ENCODE measurements at places on chromosomes 2 and 18. TPM values are rescaled to one million over a fixed set of nuclear protein-coding genes. Genes with fewer than 3 reads are reported as not detected.

Gene FKBP7
- total RNA-seq, result 7.1 TPM

Gene GKN2
- total RNA-seq, result not detected

Gene SLC4A5
- 1.6 TPM for total RNA-seq

Gene GYPC
- total RNA-seq, result 118 TPM

Gene BUB1
- 1.0 TPM for total RNA-seq

Gene ACMSD
- total RNA-seq, result not detected

Gene COBLL1
- total RNA-seq, result 13.8 TPM

Gene CYTIP
- 12.0 TPM for total RNA-seq

Gene EEF1B2
- total RNA-seq, result 305 TPM

Gene ST8SIA5
- 10.8 TPM for total RNA-seq

DNA sequence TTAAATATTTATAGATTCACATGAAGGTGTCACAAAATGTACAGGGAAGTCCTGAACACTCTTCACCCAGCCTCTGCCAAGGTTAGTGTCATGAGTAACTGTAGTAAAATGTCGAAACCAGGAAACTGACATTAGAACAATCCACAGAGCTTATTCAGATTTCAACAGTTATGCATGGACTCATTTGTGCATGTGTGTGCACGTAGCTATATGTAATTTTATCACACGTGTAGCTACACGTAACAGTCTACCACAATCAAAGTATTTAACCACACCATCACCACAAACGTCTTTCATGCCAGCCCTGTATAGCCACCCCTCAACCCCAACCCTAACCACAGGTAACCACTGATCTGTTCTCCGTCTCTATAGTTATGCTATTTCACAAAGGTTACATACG is 211.7 kb upstream of the REV1 start:
- no peak for DNase-seq

DNA sequence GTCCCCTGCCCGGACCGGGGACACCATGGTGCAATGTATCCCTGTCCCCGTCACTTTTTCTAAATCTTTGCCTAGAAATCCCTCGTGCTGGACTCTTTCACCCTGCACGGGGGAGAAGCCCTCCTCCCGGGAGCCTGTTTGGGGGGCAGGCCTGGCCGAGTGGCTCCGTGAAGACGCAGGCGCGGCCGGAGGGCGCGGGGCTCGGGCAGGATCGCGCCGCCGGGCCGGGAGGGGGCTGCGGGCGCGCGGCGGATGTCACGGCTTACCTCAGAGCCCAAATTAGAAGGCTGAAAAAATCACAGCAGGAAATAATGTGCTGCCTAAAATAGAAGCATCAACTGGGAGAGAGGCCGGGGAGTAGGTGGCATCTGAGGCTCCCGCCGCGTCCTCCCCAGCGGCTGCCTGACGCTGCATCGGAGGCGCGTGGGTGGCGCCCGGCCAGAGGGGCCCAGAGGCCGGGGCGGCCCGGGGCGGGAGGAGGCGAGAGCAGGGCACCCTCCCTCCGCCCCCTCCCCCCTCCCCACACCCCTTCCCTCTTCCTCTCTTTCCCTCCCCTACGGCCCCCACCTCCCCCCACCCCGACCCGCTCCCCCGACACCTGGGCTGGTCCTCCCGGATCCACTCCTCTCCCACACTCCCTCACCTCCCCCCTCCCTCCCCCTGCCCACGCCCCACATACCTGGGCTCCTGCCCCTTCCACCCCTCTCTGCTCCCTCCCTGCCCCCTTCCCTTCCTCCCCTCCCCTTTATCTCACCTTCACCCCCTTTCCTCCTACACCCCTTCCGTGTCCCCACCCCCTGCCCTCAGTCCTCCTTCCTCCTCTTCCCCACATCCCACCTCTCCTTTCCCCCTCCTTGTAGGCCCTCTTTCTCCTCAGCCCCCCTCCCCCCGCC is 51.9 kb downstream of the SLC4A1AP start:
- DNase-seq, result peak; percentile 90

GRCh38 chr2:170101789-170102188 is 76.2 kb upstream of the MYO3B start:
- no peak for DNase-seq

GRCh38 chr2:75787532-75788132 is 76.9 kb upstream of the GCFC2 start:
- no peak for DNase-seq

GRCh38 chr2:238771218-238771617 is 76.7 kb upstream of the TWIST2 start:
- no peak for DNase-seq

- no peak for DNase-seq
These were observed 1.6 kb upstream of the CSRNP3 start for GRCh38 chr2:165467921-165468320.

- DNase-seq, result no peak
These were observed 35.1 kb downstream of the TANC1 start for GRCh38 chr2:159003555-159003954.

- no peak for DNase-seq
These were observed 235.4 kb downstream of the PIEZO2 start for GRCh38 chr18:10913919-10914318.

- no peak for DNase-seq
These were observed 74.9 kb upstream of the UBE2E3 start for GRCh38 chr2:180905461-180905860.

GRCh38 chr2:74079522-74080341 is 68.0 kb downstream of the BOLA3 start:
- DNase-seq, result no peak

DNA sequence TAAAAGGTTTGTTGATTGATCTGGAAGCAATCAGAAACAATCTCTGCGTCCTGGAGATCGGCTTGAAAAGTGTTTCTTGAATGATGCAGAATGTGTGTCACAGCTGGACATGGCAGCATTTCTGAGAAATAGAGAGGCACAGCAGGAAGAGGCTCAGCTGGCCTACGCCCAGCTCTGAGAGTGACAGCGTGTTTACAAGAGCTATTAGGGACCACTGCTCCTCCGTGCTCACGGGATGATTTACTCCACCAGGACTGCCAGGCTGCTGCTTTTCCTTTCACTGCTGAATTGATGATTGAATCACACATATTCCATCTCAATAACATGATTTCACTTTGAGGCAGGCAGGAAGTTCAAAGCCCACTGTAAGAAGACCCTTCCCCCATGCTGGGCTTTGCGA is 62.8 kb downstream of the GALNT14 start:
- no peak for DNase-seq

DNA sequence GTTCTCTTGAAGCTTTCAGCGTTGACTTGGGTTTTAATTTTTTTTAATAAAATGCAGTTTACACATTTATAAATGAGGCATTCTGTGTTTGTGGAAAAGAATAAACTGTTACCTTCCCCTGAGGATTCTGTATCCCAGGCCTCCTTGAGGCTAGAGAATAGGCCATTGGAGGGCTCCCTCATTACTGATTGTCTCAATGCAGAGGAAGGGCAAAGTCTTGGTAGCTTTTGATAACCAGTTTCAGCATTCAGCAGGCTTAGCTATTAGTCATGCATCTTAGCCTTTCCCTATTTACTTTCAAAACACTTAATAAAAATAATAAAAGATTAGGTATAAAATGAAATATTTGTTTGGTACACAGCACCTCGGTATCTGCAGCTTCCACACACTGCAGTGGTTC is 58.1 kb upstream of the OTX1 start:
- no peak for DNase-seq

GRCh38 chr2:65319072-65319673 is 91.5 kb downstream of the ACTR2 start:
- DNase-seq, result no peak

- no peak for DNase-seq
These were observed 119.6 kb downstream of the MCFD2 start for GRCh38 chr2:46796031-46796430.

GRCh38 chr2:29902356-29902755 is 19.0 kb downstream of the ALK start:
- no peak for DNase-seq

DNA sequence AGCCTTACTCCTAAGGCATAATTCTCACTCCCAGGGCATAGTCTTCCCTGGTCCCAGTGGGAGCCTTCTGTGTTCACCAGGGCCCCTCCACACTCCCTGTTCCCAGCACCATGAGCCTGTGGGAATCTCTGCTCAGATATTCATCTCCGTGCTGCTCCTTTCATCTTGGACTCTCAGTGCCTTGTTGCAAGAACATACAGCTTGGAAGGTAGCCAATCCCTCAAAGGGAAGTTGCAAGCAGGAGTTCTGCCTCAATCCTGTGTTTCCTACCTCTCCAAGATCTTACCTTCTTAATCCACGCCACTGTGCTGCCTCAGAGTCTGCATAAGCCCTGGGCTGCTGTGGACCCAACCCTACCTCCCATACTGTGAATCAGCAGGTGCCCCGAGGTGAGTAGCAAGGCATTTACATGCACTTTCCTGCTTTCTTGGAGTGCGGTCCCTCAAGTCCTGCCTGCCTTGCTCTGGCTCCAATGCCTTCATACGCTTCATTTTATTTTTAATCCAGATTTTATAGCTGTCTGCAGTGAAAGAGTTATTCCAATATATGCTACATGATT is 413.8 kb upstream of the RAB6C start:
- no peak for DNase-seq

DNA sequence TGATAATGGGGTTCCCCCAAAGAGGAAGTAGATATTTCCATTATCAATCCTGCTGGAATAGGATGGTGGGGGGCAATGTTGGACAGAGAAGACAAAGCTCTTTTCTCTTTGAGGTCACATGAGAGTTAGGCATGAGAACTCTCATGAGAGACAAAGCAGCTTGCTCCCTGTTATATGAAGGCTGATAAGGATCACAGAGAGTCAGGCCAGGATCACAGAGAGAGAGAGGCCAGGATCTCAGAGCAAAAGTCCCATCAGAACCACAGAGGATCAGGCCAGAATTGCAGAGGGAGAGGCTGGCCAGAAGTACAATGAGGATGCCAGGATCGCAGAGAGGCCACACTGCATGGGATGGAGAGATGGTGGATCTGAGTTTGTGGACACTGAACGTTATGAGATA is 457.1 kb downstream of the LPIN1 start:
- DNase-seq, result no peak

GRCh38 chr2:207235621-207236020 is 69.9 kb upstream of the KLF7 start:
- no peak for DNase-seq

DNA sequence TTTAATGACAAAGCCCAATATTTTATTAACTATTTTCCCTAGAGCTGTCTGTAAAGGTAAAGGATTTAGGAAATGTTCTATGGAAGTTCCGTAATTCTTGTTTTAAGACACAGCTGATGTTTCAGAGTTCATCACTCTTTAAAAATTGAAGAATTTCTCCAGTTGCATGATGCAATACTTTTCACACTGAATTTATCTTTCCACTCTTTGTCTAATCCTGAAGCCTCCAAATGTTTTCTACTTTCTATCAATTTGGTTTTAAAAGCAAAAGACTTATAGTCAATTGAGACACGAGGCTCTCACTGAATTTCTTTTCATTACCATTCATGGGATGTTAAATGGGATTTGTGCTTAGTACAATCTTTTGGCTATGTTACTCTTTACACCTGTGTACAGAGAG is 223.2 kb downstream of the TDRD15 start:
- DNase-seq, result no peak

DNA sequence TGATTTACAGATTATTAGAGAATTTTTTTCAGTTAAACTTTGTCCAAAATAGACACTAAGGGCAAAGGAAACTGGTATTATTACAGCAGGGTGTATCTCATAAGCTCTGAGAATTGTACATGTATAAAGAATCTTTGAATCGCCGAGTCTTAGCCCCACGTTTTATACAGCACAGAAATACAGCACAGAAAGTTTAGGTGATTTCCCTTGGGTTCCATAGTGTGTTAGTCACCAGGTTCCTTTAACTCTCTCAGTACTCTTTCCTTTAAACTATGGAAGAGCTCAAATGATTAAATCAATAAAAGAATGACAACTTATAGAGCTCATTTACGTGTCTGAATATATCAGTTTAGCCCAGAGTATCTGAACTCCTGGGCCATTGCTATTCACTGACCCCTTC is 256.8 kb downstream of the NEDD4L start:
- no peak for DNase-seq

DNA sequence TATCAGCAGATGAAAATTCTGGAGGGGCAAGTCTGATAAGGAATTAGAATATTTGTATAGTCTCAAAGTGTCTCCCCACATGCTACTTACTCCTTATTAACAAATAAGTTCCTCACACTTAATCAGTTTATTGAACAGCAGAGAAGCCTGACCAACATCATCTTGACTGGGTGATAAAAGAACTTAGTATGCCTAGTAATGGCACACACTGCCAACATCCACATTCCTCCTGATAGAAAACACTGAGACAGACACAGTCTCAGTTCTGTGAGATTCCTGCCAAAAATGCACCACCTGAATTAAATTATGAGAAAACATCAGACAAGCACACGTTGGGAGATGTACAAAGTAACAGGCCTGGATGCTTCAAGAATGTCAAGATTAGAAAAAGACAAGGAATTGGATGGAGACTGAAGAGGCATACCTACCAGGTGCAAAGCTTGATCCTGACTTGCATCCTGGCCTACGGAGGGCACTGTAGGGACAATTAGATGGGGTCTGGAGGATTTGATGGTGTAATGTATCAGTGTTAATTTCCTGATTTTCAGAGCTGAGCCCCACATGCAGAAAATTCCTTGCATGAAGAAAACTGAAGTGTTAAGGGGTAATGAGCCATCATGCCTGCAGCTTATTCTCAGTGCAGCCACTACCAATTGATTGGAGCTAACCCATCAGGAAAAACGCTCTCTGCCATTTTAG is 200.4 kb upstream of the SH3BP4 start:
- no peak for DNase-seq

DNA sequence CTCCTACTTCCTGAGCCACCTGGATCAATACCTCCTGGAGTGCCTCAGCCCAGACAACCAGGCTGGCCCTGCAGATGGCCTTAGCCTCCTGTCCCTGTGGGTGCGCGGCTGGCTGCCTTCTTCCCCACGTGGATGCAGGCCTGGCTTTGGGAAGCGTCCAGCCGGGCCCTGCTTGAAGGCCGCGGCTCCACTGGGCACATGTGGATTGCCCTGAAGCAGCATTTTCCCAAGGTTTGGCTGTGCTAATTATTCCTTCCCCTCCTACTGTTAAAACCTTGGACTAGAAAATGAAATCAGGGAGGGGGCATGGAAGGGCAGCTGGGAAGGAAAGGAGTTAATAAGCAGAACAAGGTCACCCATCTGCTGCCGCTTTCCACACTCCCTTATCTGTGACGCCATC is 143.0 kb upstream of the GATA6 start:
- no peak for DNase-seq

DNA sequence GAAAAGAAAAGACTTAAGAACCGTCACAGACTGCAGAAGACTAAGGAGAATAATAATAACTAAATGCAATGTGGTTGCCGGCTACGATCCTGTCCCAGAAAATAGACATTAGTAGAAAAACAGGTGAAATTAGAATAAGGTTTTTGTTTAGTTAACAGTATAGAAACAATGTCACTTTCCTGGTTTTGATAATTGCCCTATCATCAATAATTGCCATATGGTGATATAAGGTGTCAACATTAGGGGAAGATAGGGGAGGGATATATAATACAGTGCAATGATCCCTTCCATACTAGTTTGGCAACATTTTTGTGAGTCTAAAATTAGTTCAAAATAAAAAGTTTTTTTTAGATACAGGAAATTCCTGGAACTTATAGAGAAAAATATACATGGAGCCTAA is 144.8 kb downstream of the SATB2 start:
- DNase-seq, result no peak

Measured in heart left ventricle (tissue), 16 donors.